ENCODE measurements at places on chromosomes 7 and 10.

DNA sequence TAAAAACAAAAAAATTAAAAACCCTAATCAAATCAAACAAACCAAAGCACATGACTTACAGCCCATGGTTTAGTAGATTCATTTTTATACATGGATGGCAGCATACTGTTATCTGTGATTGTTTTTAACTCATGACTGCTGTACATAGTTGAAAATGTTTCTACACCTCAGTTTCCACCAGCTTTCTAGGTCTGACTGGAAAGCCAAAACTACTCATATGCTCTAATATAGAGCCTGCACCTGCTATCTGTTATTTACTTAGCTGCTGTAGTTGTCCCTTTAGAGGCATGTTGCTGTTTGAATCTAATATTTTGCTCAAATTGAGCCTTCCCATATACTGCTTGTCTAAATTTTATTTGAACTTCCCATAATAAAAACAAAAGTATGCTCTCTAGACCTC, 289.9 kb upstream of the LRRN3 start:
- no peak for DNase-seq

DNA sequence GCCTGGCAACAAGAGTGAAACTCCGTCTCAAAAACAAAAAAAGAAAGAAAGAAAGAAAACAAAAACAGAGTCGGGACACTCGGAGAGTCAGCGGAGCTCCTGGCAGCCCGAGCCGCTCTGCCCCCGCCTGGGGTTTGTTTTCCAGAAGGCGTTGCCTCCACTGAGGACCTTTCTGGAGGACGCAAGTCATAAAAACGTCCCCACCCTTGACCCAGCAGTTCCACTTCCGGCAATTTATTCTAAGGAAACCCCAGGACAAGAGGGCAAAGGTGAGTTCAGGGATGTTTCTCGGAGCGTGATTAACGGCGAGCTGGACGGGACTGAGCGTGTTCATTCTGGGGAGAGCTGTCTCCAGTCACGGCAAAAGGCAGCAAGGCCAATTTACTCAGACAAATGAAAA, 27.0 kb upstream of the SUN1 start:
- DNase-seq: no peak

DNA sequence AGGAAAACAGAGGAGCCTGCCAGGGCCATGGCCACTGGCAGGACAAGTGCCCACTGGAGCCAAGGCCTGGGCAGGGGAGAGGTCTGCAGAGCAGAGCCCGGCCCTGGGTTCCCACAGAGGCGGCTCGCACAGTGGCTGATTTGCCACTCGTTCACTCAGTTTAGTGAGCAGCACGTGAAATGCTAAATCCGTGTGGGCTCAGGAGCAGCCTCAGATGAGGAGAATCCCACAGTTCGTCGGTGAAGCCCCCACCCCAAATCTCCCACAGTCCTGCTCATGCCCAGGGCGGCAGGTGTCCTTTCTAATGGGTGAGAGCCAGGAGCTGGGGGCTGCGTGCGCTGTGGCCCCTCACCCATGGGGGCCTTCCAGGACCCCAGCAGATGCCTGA, 107.7 kb upstream of the FAM20C start:
- no peak for DNase-seq

DNA sequence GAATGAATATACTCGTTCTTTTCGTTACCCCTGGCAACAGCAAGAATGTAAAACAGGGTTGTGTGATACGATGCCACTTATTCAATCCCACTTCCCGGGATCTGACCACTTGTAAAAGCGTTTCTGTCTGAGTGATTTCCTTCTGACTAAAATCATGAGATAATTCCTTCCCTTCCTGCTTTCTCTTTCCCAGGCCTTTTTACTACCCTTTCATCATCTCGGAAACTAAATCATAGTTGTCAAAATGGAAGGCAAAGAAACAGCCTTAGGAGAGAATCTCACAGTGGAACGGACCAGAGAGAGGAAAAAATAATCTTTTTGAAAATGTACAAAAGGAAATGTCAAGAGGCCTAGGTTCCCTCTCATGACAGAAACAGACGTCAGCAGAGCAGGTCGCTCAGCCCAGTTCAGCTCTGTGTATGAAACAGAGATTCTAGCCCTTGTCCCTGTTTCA, 29.8 kb downstream of the DIP2C start:
- DNase-seq: no peak

DNA sequence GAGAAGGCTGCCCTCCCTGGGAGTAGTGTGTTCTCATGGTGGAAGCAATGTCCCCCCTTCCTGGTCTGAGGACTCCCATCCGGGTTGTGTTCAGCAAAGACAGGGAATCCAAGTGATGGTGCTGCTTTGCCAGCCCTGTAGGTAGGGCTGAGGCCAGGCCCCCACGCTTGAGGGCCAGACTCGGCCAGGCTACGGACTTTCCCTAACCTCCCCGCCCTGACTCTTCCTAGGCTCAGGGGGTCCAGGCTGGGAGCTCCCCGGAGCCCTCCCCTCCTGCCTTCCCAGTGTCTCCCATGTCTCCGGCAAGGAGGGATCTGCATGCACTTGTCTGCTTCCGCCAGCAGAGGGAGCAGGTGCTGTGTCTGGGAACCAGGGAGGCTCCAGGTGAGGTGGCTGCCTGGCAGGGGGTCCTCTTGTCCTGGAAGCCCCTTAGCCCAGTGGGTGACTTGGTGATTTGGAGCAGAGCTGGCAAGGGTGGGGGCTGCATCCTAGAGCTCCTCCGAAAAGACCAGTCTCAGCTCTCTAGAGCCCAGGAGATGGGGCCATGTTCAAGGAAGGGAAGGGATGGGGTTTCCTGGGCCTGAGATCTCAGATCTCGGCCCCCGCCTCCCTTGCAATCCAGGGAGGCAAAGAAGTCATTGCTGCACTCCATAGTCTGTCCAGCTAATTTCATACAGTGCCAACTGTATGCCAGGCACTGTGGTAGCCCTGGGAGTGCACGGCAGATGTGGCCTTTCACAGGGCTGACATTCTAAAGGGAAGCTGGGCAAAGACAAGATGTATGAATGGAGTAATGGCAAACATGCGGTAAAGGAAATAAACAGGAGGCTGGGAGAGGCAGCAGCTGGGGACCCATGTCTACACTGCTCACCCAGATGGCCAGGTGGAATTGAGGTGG, 20.3 kb upstream of the SFRP5 start:
- DNase-seq: peak; percentile 75

GRCh38 chr7:155356323-155357105, 58.8 kb downstream of the INSIG1 start:
- peak; percentile 53 for DNase-seq

DNA sequence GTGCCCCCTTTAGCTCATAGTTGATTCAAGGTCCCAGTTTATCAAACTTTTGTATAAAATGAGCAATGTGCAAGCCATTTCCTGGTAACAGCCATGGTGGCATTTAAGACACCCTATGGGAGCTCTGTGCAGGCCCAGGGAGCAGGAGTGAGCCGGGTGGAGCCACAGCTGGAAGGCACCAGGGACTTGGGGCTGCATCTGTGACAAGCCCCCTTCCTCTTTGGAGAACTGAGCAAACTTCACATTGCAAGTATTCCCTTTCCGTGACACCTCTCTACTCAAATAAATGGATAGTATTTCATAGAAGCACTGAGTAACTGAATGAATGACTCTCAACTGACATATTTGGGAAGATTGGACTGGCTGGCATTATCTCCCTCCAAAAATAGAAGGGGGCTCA, 558.7 kb upstream of the FOXK1 start:
- DNase-seq: no peak

DNA sequence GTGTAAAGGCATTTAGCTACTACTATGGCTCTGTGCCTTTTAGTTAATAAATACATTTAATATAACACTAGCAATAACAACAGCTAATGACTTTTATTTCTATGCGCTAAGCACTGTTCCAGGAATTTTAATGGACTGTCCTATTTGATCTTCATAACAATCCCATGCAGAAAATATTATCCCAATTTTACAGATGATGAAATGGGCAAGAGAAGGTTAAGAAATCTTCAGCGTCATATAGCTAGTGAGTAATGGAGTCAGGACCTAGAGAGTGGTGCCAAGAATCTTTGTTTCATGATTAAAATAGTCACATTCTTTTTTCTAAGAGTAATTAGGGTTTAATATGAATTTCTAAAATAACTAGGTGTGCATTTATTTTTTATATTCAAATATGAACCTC, 32.4 kb downstream of the ACTA2 start:
- DNase-seq: no peak

DNA sequence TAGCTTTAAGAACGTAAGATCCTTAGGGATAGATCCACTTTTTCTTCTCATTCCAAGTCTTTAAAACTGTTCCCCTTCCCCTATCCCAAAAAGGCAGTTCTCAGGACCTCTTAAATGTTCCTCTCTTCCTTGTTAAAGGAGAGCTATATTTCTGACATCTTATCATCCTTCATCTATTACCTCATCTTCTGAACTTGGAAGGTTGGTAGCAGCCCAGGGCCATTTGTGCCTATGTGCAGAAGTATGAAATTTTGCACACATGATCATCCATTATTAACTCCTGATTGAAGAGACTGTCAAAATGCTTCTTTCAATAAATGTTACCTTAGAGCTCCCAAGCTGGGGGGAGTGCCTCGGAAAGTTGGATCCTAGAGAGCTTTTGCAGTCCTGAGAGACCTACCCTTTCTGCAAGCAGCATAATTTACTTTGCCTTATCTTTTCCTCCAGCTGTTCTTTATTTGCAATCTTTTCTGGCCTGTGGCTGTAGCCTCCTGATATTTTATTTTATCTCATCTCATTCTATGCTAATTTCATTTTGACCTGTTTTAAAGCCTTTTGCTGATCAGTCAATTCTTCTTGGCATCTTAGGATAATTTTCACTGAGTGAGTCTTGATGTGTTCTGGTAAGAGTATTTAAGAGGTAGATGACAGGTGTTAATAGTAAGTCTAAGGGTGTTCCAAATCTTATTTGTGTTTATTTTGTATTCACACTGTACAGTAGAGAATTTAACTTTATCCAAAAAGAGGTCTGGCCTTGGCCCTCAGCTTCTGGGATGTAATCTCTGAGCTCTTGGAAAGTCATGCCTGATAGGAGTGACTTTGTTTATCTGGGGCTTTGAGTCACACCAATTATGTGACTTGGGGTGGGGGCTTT, 135.0 kb upstream of the PDLIM1 start:
- no peak for DNase-seq

- no peak for DNase-seq
These were observed 34.7 kb upstream of the FXYD4 start for GRCh38 chr10:43336641-43337318.

GRCh38 chr10:30384701-30385201, 35.7 kb upstream of the MTPAP start:
- DNase-seq: peak; percentile 49

DNA sequence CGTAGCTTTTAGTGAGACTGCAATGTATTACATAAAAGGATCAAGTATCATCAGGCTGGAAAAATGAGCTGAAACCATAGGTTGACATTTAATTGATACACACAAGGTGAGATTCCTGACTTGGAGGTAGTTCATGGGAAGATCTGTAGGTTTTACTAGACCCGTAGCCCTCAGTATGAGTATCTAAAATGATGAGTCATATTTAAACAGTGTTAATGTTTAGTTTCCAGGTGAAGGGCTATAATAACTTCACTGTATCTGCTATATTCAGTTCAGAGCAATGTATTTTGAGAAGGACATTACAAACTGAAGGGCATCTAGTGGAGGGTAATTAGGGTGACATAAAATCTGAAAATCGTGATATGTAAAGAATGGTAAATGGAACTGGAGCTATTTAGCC, 35.0 kb downstream of the ENTPD1 start:
- no peak for DNase-seq

GRCh38 chr10:1960982-1961381, 223.7 kb upstream of the ADARB2 start:
- no peak for DNase-seq

GRCh38 chr7:157439149-157439548, 102.3 kb downstream of the DNAJB6 start:
- DNase-seq: no peak

GRCh38 chr10:118112543-118113125, 65.9 kb upstream of the RAB11FIP2 start:
- DNase-seq: no peak

- no peak for DNase-seq
These were observed 74.8 kb downstream of the AUTS2 start for GRCh38 chr7:69673074-69673473.

Data from suppressor macrophage (primary cell).